ENCODE measurements at places on chromosomes 7 and 10. TPM values are rescaled to one million over a fixed set of nuclear protein-coding genes. Genes with fewer than 3 reads are reported as not detected.

GRCh38 chr10:49023752-49024151, 84.1 kb upstream of the LRRC18 start:
- DNase-seq = no peak

The ZNF487 gene
- 12.2 TPM for total RNA-seq

- no peak for DNase-seq
Measured at GRCh38 chr10:109029870-109030269, 893.4 kb downstream of the XPNPEP1 start.

The CYREN gene
- 27.5 TPM for total RNA-seq

- DNase-seq = no peak
Measured at GRCh38 chr7:142798451-142799436, 28.0 kb downstream of the PRSS2 start.

GRCh38 chr7:141673346-141673745, 28.6 kb downstream of the DENND11 start:
- no peak for DNase-seq

- DNase-seq = no peak
Measured at GRCh38 chr7:134188311-134188710, 61.2 kb downstream of the LRGUK start.

DNA sequence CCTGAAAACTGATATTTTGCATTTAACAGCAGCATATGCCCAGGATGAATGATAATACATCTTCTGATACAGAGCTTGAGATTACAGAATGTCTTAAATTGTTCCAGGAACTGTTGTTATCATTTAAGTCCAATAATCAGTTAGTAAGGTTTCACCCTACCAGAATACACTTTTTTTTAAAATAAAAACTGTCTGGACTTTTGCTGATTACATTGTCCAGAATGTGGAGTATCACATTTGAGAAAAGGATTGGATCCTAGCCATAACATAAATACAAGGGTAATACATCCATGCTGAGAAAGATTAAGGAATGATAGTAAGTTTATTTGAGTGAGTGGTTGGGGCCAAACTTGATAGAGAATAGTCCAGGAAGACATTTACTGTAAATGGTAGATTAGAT, 71.0 kb downstream of the SEPTIN7 start:
- DNase-seq = no peak

- no peak for DNase-seq
Measured at GRCh38 chr7:27895551-27895950, 155.6 kb downstream of the TAX1BP1 start.

Measured in sigmoid colon (tissue), 7 donors.